ENCODE measurements at places on chromosomes 4 and X.
A peak's percentile ranks its signal among the peaks of the same experiment; 100 is the strongest.

DNA sequence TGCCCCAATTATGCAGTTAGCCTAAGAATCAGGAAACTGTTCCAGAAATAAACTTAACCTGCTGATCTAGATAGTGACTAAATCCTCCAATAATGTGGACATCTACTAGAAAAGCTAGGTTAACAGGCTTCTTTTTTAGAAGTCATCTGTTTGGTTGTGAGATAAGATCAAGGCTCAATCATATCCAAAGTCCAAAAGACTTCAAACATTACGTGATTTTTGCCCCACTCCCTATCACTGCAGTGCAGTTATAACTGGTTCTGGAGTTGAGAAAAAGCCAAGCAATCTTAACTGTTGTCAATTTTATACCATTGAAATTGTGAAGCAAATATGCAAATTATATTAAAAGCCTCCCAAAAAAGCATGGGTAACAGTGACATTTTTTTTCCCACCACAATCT is 781.4 kb downstream of the KLHL13 start:
- DNase-seq: no peak

DNA sequence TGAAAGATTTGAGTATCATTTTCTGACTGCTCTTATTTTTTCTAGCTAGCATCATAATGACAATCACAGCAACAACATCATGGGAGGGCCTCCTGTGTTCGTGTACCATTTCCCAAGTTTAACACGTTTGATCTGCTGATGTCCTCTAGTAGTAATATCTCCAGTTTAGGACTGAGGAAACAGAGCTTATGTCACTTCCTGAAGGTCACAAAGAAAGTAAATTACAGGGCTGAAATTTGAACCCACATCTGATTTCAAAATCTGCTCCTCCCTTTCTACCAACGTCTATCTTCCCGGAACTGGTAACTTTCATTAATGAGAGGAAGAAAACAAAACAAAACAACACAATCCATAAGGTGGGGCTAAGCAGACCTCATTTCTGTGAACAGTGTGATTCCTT is 302.7 kb downstream of the PACRGL start:
- DNase-seq: no peak

GRCh38 chr4:32010221-32010620 is 1290.1 kb downstream of the PCDH7 start:
- peak; percentile 23 for DNase-seq

GRCh38 chr4:8523766-8524165 is 56.4 kb upstream of the GPR78 start:
- no peak for DNase-seq

DNA sequence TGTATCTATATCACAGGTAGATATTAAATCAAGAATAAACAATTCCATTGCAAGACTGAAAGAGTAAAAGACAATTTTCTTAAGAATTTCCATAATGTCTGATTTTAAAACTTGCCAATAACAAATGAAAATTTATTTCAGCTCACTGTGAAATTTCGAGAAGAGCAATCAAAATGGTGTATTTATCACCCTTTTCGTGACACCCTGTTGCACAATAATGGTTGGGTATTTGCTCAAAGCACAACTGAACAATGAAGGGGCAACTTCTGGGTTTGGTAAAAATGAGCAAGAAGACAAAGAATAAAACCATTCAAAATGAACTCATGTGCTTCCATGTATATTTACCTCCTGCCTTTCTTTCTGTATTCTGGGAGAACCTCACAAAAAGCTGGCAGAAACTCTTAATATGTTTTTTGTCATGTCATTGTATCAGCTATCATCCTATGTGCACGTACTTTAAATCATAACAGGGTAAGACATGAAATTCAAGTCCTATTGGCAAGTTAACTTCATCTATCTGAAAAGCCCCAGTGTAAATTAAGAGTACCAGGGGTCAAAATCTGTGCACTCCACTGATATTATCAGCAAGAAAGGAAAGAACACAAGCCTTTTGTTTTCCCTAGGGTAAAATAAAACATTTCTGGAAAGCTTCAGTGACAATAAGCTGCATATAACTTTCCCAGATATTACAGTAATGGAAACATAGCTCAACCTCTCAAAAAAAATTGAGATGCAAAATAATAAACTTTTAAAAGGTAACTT is 126.9 kb upstream of the CBR4 start:
- DNase-seq: no peak

DNA sequence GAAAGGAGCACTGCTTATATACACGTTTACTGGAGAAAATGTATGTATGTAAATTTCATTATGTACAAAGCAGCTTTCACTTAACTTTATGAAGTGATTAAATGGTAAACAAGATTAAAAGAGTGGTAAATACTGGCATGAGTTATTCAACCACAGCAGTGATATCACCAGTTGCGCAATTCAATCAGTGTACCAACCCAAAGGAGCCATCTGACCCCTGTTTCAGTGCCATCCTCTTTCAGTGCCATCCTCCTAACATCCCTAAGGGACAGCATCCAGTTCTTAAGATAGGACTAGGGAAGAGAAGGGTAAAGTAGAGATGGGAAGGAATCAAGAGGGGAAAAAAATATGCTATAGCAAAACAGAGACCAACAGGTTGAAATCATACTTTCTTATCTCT is 16.2 kb downstream of the HPF1 start:
- no peak for DNase-seq

DNA sequence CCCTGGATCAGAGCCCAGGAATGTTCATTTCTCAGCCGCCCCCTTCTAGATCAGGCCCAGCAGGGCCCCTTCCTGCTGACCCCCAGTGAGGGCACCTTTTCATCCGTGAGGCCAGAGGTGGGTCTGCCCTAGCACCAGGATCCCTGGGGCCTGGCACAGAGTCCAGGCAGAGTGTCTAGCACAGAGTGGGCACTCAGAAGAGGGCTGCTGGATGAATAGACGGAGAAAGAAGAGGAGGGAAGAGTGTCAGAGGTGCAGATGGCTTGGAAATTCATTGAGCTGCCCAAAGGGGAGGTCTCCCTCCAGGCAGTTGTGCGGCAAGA is 106.5 kb downstream of the CPZ start:
- DNase-seq: no peak

GRCh38 chr4:139175646-139176301 is 1.2 kb downstream of the ELF2 start:
- DNase-seq: no peak

DNA sequence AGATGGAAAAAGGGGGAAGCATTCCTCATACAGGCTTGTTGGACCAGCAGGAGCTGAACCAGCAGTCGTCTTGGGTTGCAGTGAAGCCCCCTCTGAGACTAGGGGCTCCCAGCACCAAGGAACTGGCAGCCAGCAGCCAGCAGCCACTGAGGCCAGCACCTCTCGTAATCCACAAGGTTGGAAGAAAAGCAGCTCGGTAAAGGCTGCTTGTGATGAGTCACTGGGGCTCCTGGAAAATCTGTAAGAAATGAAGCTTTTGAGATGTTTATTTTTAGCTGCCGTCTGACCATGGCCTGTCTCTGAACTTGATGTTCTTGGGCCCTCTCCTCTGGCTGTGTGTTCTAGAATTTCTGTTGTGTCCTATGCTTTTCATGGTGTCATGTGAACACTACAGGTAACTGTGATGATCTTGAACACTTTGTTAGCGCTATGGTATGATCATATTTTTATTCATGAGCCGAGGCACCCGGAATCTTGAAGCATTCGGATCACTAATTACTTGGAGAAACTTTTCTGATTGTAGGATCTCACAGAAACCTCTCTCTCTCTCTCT is 18.6 kb downstream of the CLCN4 start:
- no peak for DNase-seq

DNA sequence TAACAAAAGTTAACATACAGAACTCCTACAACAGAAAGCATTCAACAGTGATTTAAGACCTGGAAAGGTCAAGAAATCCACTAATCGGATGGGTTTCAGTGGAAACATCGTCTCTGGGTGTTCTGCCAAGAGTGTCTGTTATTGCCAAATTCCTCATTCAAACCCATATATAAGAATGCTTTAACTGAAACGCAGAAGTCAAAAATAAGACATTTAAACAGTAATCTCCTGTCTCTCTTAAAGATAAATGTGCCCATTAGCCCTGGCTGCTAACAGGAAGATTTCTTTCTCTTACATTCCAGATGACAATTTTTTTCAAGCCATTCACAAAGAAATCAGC is 31.5 kb downstream of the DCTD start:
- no peak for DNase-seq

- DNase-seq: peak; percentile 42
Observed at GRCh38 chr4:24330172-24330571, 254.2 kb downstream of the DHX15 start.

DNA sequence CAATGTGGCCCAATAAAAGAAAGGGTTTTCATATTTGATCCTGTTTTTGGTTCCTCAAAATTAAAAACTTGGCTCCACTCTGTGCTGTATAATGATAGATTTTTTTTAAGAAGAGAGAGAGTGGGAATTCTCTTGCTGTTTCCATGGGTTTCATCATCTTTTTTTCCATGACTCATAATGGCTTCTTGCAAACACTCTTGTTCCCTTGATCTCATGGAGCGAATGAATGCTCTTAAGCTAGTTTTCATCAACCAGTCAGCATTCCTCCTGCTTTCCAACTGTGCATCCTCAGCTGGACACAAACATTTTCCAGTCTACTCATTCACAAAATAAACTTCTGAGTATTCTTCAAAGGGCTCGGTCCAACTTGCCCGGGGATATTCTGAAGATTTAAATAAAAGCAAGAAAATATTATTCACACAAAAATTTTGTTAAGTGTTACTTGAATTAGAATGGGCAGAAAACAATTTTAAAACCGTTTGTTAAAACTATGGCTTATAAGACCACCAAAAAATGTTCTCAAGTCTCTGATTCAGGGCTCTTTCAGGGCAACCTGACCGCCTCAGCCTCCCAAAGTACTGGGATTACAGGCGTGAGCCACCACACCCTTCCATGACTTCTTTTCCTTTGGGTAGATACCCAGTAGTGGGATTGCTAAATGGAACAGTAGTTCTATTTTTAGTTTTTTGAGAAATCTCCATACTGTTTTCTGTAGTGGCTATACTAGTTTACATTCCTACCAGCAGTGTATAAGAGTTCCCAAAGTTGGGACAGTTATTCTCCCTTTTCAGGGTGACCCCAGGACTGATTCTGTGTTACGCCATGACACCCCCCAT is 64.7 kb downstream of the TMEM156 start:
- no peak for DNase-seq

DNA sequence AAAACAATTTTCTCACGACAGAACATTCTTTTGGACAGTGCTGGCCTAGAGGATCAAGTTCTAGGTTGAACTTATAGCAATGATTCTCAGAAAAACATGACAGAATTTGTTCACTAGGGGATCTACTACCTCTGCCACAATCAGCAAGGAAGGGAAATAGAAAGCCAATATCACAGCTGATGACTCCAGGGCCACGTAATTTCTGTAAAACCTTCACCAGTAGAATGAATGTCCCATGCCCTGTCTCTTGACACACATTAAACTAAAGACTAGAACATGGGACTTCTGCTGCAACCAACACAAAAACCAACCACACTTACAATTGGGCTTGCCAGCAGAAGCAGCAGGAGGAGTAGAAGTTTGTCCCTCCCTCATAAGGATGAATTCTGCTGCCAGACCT is 86.0 kb upstream of the NPFFR2 start:
- no peak for DNase-seq

DNA sequence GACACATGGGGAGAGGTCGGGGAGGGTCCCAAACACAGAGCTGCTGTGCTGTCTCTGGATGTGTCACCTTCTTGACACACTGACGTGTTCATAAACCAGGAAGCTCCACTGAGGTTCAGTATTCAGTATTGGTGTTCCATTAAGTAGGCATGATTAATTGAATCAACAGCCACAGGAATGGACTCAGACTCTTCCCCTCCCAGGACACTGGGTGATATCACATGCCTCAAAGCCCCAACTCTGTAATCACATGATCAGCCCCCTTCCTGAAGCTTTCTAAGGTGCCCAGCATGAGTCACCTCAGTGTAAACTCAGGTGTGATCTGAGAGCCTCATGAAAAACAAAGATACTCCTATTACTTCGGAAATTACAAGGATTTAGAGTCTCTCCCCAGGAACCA is 21.1 kb upstream of the HNRNPD start:
- no peak for DNase-seq

DNA sequence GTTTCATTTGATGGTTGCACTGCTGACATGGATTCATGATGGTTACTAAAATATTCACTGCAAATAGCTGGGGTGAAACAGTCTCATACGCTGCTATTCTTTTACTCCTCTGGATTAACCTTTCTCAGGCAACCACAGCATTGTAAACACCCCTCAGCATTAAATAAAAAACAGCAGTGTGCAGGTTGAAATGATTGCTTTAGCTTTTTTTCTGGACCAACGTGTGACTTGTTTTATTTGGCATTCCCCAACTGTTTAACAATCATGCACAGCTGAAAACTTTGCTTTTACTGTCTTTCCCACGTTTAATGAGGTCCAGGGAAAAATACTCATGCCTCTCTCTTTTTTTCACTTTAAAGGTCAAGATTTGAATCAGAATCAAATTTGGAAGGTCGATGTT is 490.8 kb downstream of the RAPGEF2 start:
- no peak for DNase-seq
